Adrenal gland (tissue), 19 donors: ENCODE measurements at places on chromosomes 3 and 15. TPM values are rescaled to one million over a fixed set of nuclear protein-coding genes. Genes with fewer than 3 reads are reported as not detected.

DNA sequence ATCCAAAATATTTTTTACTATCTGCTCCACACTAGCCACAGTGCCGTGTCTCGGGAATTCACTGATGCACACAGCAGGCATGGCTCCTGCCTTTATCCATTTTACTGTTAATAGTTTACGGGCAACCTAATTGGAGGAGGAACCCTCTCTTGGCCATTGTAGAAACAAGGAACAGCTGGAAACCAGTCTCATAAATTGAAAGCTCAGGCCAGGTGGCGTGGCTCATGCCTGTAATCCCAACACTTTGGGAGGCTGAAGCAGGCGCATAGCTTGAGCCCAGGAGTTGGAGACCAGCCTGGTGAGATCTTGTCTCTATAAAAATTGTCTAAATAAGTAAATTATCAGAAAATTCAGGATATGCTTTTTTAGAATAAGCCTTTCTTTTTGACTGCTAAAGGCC is 39.0 kb downstream of the IL5RA start:
- no peak for DNase-seq

- peak; percentile 68 for DNase-seq
These were observed 45.6 kb upstream of the SYNM start for GRCh38 chr15:99059010-99059981.

- no peak for DNase-seq
These were observed 34.3 kb downstream of the CRTC3 start for GRCh38 chr15:90564051-90564450.

DNA sequence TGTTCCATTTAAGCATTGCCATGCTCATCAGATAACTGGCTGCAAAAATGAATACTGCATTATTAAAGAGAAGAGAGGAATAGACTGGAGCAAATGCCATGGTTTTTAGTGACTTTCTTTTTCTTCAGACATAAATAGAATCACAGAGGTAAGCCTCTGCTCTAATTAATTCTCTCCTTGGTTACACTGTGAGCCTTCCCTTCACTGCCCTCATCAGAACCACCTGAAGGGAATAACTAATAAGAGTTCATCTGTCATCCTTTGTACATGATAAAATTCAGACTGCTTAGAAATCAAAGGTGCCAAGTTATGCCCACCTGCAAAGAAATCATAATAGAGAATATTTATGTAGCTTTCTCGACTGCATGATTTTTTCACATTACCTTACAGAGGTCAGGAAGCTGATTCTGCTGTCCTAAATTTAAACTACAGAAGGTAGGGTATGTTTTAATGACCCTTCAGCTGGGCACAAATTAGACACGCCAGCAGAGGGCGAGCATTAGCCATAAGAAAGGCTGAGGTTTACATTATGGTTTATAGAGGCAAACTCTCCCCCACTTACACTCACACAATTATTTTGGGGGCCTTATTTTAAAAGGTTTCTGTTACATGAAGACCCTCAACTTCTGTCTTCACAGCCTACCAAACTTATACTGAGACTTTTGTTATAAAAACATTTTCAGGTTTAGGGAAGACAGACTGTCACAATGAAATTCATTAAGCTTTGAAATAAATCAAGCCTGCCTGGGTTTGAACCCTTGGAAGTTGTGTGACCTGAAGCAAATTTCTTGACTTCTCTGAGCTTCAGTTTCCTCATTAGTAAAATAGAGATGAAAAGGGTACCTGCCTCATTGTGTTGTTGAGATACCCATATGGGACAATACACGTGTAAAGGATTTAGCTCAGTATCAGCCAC is 15.3 kb upstream of the UNC13C start:
- peak; percentile 19 for DNase-seq

DNA sequence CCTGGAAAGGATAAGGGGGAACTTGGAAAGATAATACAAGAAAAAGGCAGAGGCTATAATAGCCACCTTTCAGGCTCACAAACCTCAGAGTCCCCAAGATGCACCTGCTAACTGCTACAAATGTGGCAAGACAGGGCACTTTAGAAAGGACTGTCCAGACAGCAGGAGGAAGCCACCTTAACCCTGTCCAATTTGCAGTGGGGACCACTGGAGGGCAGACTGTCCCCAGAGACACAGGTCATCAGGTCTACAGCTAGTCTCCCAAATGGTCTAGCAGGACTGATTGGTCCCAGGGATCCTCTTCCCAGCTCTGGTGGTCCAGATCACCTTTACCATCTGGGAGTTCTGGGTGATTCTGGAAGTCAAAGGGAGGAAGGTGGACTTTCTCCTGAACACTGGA is 882.5 kb upstream of the GBE1 start:
- DNase-seq = no peak

- DNase-seq = no peak
These were observed 6.3 kb upstream of the SCN5A start for GRCh38 chr3:38655708-38656300.

GRCh38 chr15:58487724-58488120 is 55.9 kb downstream of the LIPC start:
- DNase-seq = no peak

DNA sequence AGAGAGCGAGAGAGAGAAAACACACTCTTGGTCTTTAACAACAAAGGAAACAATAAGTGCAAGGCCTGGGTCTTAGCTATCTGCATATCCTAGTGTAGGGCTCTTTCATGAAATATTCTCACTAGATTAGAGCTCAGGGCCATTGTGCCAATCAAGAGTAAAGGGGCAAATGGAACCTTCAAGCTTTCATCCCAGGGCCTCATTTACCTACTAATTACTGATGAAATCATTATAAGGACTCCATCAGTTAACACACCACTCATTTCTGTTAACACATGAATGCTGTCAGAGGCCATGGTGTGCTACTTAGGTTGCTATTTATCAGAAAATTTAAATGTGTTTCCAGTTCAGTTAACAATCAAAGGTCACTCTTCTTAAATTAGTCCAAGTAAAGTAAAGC is 597.8 kb downstream of the ROBO1 start:
- no peak for DNase-seq

GRCh38 chr15:46441294-46442062 is 806.6 kb downstream of the SQOR start:
- no peak for DNase-seq

DNA sequence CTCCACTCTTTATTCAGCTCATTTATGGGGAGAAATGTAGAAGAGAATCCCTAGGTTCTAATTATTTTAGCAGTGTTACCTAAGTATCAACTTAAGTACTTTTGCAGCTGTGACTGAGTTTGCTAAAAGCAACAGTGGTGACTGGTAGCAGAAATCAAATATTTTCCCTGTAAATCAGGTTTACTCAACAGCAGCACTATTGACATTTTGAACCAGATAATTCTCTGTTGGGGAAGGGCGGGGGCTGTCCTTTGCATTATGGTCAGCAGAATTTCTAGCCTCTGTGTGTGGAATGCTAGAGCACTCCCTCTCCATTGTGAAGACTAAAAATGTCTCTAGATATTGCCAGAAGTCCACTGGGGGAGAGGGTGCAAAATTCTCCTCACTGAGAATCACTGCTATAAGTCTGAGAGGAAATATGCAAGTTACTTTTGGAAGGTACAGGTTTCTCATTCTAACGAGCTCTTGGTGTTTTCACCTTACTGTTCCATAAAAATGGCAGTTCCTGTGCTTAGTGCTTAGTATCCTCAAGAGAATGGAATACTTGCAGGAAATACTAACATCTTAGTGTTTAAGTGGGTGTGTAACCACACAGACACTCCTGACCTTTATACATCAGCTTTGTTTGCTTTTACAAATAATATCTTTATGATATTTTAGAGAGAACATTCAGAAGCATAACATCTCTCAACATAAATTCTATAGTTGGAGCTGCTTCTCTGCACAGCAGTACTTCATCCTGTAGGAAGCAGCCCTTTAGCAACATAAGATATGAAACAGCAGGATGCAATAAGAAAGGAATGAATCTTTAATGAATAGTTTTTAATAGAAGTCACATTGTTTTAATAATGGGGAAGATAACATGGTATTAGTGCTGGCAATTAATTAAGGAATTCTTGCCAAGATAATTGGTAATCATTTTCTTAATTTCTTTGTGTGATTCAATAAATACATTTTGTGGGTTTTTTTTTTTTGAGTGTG is 246.5 kb upstream of the GOLIM4 start:
- no peak for DNase-seq

- no peak for DNase-seq
These were observed 18.9 kb upstream of the ANO10 start for GRCh38 chr3:43640681-43641080.

- no peak for DNase-seq
These were observed 158.5 kb downstream of the THRB start for GRCh38 chr3:24336101-24336500.

DNA sequence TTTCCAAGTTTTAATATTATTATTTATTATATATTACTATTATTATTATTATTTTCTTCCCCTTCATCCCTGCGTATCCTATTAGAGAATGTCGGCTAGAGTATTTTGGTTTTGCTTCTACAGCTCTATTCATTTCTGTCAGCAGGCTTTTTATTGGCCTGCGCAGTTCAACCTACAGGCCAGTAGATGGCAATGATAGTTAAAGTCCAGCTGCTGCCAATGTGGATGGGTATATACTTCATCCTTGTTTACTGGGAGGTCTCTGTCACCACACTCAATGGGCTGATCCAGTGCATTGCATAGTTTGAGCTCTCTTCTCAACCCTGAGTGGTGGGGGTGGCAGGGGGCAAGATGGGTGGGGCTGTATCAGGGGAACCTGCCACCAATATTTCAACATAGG is 799.8 kb downstream of the NSUN3 start:
- no peak for DNase-seq

GRCh38 chr3:56003129-56003528 is 465.1 kb downstream of the ERC2 start:
- DNase-seq = no peak

- no peak for DNase-seq
These were observed 27.6 kb downstream of the HDAC11 start for GRCh38 chr3:13507570-13508339.

GRCh38 chr3:127805026-127805753 is 17.1 kb downstream of the MGLL start:
- no peak for DNase-seq

GRCh38 chr3:146542978-146543377 is 1.4 kb downstream of the PLSCR1 start:
- DNase-seq = no peak

- DNase-seq = no peak
These were observed 29.9 kb upstream of the FBN1 start for GRCh38 chr15:48675436-48675835.

DNA sequence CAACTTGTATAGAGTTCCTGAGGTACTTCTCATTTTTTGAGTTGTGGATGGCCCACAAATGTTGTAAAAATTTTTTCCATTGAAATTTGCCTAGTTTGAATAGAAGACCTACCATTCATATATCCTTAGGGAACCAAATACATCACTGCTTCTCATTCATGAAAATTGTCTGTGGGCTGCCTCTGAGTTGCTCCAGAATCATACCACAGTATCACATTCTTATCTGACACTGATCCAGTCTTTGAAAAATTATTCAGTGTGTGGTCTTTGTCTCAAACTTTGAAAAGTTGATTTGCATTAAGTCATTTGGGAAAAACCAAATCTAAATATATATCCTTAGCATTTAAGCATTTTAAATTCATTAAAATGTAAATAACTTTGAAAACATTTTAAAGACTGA is 321.1 kb downstream of the LSAMP start:
- no peak for DNase-seq

DNA sequence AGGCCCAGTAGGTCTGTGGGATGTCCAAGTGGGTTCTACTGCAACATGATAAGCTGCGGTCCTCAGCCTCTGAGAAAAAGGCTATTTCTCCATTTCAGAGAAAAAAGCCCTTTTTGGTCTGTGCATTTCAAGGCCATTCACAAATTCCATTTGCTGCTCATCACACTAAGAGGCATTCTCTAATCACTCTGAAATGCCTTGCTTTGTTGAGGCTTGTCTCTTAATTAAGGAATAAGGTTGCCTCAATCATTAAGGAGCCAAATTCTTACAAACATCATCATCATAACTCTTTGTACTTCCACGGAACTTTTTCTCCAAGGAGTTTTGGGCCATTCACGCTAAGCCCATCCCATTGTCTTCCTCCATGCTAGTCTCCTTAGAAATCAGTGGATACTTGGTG is 74.4 kb downstream of the BOC start:
- no peak for DNase-seq

DNA sequence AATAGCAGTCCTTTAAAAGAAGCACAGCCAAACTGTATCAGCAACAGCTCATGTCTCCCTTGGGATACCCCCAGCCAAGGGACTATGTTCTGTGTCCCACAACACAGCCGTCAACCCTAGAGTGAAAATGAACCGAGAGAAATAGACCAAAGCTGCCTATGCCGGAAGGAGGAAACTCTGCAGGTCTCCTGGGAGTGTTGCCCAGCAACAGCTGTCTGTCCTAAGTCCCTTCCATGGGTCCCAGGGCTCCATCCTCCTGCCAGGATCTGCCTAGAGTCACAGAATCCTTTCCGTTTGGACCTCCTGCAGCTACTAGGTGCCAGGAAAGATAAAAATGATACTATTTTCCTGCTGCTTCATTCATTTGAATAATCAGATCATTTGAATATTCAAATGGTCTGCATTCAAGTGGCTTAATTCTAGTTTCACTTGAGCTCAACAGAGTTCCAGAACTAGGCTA is 53.1 kb downstream of the TRANK1 start:
- peak; percentile 25 for DNase-seq

DNA sequence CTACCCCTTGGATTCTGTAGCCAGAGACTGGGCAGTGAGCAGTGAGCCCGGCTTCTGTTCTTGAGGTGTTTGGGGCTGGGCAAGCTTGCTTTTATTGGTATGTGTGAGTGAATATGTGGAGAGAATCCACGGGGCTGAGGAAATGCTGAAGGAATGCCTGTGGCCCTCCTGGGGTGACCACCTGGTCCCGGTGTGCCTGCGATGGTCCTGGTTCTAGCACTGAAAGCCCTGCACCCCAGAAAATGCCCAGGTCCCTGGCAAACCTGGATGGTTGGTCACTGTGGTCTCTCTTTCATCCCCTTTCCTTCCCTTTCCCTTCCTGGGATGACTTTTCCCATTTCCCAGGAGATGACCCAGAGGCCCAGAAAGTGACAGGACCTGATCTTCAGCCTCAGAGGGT is 4.2 kb downstream of the ZBTB47 start:
- DNase-seq = no peak

Gene ANKUB1
- not detected for total RNA-seq

Gene CD200
- total RNA-seq = 11.3 TPM

Gene MYRIP
- 0.24 TPM for total RNA-seq

Gene GOLGA8G
- total RNA-seq = not detected

Gene SATB1
- 17.6 TPM for total RNA-seq

Gene GASK1A
- total RNA-seq = 6.9 TPM

Gene LEKR1
- total RNA-seq = 2.3 TPM

Gene LDHAL6B
- total RNA-seq = not detected

Gene FSIP1
- 0.12 TPM for total RNA-seq

Gene KLF15
- total RNA-seq = 17.6 TPM

Gene IL16
- 3.3 TPM for total RNA-seq
